Fibroblast of skin of left biceps (primary cell): ENCODE measurements at places on chromosomes 13 and 19.
A peak's percentile ranks its signal among the peaks of the same experiment; 100 is the strongest.

DNA sequence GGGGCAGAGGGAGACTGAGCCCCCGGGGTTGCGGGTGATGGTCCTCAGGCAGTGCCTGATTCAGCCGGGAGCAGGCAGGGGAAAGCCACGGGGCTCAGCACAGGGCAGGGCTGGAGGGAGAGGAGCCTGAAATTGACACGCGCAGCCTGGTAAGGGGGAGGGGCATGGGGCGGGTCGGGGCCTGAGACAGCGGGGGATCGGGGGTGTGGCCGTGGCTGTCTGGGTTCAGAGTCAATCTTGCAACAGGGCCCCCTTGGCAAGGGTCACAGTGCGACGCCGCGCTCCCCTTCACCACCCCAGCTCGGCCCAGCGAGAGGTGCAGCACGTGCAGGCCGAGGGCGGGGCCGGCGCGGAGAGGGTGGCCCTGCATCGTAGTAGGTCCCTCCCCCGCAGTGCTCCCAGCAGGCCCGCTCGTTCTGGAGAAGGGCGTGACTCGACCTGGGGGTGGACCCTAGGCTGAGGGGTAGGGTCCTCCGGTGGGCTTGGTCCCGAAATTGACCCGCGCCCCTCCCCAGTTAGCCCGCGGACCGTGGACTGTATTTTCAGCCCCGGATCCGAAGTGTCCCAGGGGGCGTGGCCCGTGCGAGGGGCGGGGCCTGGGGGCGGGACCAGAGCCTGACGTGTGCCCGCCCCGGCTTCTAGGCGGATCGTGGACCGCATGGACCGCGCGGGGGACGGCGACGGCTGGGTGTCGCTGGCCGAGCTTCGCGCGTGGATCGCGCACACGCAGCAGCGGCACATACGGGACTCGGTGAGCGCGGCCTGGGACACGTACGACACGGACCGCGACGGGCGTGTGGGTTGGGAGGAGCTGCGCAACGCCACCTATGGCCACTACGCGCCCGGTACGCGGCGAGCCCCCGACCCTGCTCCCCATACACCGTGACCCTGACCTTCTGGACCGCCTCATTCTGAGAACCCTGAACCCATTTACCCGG lies 6.0 kb downstream of the RCN3 start:
- no peak for DNase-seq

DNA sequence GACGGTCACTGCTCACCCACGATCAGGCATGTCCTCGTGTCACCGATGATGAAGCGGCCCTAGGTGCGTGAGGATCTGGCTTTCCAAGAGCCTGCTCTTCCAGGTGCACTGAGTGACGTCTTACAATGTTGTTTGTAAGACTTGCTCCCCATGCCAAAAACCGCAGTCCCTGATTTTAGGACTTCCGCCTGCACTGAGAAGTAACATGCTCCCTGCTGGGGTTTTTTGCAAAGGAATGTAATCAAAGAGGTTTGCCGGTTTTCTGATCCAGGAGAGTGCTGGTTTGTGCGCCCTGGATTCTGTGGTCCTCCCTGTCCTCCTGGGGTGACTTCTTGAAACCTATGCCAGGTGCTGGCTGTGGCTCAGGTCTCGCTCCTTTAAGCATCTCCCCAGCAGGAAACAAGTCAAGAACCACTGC lies 38.8 kb downstream of the MYO9B start:
- no peak for DNase-seq

DNA sequence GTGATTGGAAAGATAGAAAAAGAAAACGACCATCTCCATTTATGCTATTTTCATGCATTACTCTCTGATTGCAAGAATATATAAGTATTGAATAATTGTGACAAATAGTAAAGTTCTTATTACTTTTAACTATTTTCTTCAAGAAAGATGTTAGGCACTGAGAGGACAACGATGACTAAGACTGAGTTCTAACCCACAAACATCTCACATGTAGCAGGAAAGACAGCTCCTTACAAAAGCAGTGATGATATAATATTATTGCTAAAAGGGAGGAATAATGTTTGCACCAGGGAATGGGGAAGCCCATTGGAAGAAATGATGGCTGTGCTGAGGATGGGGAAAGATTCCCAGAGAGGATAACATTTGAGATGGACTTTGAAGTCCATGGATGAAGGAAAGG lies 22.6 kb downstream of the RXFP2 start:
- no peak for DNase-seq

DNA sequence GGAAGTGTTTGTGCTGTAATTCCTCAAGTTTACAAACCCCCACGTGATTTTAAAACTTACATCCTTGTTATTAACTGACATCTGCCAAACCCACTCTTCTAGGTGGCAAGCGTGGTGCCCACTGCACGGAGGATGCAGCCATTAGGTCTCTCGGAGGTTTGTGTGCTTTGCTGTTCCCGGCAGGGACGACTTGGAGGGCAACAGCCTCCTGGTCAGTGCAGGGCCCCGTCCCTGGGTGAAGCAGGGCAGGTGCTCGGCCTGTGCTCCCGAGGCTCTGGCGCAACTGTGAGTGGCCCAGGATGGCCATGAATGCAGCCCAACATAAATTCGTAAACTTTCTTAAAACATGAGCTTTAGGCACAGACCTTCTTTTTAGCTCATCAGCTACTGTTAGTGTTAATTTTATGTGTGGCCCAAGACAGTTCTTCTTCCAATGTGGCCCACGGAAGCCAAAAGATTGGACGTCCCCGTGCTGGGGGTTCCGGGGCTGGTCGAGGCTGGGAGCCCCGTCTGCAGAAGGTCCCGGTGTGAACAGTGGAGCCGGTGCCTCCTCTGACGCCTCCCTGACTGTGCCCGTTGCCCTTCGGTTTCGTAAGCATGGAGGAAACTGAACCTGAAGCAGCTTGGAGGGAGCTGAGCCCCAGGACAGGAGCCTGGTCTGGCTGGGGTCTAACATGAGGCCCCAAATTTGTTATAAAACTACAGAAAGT lies 11.9 kb downstream of the GAS6 start:
- DNase-seq: no peak

GRCh38 chr19:47836038-47836437 lies 14.3 kb downstream of the CRX start:
- DNase-seq: no peak

- no peak for DNase-seq
Observed at GRCh38 chr19:674282-675151, 1.7 kb upstream of the FSTL3 start.

GRCh38 chr13:27617881-27618321 lies 2.4 kb downstream of the LNX2 start:
- DNase-seq: no peak

DNA sequence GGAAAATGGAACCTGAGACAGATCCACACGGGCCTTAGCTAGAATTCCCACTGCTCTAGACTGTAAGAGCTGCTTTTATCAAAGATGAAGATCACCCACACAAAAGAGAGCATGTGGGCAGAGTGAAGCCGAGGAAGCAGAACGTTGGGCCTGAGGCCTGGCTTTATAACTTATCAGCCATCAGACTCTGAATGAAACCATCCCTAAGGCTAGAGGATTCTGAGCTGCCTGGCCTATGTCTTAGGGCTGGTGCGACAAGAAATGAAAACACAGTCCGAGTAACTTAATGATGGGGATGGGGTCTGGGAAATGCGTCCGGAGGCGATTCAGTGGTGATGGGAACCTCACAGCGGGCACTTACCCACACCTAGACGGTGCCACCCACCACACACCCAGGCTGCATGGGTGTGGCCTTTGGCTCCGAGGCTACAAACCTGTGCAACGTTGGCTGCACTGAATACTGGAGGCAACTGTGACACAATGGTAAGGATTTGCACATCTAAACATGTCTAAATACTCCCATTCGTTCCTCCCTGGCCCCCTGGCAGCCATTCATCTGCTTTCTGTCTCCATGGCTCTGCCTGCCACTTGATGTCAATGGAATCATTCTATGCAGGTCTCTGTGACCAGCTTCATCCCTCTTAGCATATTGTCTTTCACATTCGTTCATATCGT lies 62.0 kb downstream of the SLC15A1 start:
- DNase-seq: no peak

- no peak for DNase-seq
Observed at GRCh38 chr13:50268500-50268899, 253.3 kb downstream of the KCNRG start.

GRCh38 chr13:99418103-99418842 lies 83.0 kb upstream of the TM9SF2 start:
- no peak for DNase-seq

GRCh38 chr13:67259208-67259607 lies 29.1 kb upstream of the PCDH9 start:
- no peak for DNase-seq

- no peak for DNase-seq
Observed at GRCh38 chr19:16791942-16792341, 37.3 kb upstream of the SIN3B start.

DNA sequence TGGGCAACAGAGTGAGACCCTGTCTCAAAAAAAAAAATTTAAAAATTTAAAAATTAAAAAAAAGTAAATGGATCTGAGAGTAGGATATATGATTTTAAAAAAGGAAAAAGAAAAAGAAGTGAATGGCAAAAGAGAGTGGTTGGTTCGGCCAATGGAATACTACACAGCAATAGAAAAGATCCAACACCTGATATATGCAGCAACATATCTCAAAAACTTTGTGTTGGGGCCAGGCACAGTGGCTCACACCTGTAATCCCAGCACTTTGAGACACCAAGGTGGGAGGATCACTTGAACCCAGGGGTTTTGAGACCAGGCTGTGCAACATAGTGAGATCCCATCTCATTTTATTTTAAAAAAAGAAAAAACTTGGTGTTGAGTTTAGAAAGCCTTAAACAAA lies 1.4 kb upstream of the LYPD3 start:
- no peak for DNase-seq

DNA sequence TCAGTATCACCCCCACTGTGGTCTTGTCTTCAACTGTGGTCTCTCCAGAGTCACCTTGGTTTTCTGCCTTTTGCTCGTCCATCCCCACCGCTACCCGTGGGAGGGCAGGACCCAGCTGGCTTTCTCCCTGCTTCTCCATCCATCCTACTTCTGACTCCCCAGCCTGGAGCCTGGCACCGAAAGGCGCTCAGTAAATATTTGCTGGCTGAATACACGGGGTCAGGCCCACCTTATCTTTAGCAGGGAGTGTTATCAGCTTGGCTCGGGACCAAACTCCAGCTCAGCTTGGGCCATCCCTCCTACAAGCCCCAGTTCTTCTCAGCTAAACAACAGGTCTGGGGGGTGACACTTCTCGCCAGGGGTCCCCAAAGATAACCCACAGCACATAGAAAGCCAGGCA lies 62.0 kb upstream of the KLF2 start:
- no peak for DNase-seq

DNA sequence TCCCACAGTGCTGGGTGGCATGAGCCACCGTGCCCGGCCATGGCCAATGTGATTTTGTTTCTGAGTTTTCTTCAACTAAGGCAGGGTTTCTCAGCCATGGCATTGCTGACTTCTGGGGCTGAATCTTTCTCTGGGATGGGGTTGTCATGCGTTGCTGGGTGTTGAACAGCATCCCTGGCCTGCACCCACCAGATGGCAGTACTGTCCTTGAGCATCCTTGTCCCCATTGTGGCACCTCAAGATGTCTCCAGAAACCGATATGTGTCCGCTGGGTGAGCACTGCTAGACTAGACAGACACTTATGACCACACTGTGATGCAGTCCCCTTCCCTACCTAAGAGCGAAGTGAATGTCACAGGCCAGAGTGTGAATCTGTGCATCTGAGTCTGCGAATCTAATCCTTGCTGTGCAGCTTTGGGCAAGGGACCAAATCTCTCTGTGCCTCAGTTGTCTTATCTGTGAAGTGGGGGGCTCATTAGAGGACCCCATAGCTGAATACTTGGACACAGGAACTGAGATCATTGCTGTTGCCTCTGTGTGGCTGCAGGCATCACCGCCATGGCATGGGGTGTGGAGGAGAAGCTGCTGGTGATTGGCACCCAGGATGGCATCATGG lies 50.3 kb upstream of the SIN3B start:
- DNase-seq: no peak

DNA sequence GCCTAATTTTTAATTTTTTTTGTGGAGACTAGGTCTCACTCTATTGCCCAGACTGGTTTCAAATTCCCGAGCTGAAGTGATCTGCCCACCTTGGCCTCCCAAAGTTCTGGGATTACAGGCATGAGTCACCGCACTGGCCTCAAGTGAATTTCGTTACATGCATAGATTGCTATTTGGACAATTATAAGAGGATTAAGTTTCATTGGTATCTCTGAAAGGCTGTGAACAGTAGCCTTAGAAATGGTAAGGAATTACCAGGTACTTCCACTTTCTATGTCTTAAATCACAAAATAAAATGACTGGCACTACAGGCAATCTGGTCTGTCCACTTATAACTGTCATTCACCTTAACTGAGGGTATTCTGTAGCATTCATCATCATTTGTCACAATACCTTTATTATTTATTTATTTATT lies 2.9 kb upstream of the CCDC9 start:
- peak; percentile 76 for DNase-seq

DNA sequence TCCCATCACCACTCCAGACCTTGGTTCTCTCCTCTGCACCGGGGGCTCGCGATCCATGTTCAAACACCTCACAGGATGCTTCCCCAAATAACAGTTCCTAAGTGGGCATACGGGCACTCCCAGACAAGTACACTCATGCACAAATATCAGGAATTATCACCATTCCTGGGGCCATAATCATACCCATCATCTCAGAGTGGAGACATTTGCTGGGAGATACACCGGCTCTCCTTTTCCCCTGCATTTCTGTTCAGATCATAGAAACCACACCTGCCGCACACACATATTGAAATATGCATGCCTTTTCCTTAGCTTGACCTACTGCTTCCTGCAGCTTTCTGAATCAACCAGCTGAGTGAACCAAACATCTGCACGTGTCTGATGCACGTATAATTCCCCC lies 33.9 kb upstream of the MBNL2 start:
- DNase-seq: no peak

GRCh38 chr13:49436890-49437289 lies 7.0 kb downstream of the CAB39L start:
- DNase-seq: no peak

DNA sequence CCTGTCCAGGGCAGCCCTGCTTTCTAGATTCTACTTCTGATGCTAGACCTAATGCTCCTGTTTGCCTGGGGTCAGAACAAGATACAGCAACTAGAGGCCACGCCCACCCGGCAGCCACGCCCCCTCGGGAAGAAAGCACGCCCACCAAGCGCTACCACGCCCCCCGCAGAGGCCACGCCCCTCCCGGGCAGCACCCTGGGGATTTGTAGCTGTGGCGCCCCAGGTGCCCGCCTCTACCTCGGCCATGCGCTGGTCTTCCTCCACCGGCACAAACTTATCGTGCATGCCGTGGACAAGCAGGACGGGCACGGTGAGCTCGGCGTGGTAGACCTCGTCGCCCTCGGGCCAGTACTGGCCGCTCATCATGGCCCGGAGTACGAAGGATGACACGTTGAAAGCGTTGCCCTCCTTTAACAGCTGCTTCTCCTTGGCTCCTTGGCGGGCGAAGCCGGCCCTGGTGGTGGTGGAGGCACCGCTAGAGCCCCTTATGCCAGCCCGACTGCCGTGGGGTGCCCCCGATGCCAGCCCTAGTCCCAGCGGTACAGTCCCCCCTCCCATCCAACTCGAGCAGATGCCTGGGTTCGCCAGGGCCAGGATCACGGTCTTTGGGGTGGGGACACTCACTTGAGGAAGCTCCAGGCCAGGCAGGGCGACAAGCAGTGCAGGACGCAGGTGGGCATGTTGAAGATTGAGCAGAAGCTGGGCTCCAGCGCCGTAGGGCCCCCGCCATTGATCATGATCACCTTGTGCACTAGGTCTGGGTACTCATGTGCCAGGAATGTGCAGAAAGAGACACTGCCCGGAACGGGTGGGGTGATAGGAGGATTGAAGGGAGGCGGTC lies 9.0 kb downstream of the ABHD8 start:
- no peak for DNase-seq

GRCh38 chr13:41291246-41291645 lies 19.8 kb upstream of the NAA16 start:
- DNase-seq: no peak

GRCh38 chr13:101649488-101650126 lies 197.1 kb downstream of the ITGBL1 start:
- DNase-seq: peak; percentile 41
